Amniotic stem cell (primary cell): ENCODE measurements at places on chromosomes 2 and 18.

- DNase-seq, result no peak
Observed at GRCh38 chr2:120308038-120308910, 37.7 kb upstream of the INHBB start.

DNA sequence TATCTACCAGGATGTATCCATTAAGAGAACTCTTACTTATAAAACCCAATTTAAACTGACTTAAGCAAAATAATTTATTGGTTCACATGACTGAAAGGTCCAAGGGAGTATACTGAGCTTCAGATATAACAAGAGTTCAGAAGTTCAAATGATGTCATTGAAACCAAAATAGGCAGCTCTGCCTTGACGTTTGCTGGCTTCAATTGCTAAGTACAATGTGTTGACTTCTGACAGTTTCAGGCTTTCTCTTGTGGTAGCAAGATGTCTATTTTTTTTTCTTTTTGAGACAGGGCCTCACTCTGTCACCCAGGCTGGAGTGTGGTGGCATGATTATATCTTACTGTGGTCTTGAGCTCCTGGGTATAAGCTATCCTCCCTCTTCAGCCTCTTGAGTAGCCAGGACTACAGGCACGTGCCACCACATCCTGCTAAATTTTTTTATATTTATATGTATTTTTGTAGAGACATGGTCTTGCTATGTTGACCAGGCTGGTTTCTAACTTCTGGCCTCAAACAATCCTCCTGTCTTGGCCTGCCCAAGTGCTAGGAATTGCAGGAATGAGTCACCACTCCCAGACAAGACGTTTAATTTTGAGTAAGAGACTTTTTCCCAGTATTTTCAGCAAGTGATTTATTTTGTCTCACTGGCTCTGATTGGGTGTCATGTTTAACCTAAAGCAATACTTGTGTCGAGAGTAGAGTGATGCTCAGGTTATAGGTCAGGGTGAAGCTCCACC, 184.8 kb downstream of the NR4A2 start:
- no peak for DNase-seq

DNA sequence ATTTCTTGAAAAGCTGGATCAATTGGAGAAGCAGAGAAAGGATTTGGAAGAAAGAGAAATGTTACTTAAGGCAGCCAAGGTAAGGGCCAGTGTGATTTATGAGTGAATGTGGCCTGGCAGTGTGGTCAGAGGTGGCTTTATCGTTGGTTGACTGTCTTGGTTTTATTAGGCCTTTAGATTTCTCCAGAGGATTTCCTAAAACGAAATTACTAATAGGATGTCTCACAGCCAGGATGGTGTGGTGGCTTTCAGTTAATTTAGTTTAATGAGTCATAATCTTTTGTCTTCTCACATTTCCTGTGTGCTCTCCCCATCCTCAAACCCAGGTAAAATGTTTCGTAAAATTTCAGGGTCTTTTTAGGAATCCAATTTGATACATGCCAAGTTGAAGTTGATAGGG, 100.8 kb downstream of the TAF4B start:
- DNase-seq, result no peak

DNA sequence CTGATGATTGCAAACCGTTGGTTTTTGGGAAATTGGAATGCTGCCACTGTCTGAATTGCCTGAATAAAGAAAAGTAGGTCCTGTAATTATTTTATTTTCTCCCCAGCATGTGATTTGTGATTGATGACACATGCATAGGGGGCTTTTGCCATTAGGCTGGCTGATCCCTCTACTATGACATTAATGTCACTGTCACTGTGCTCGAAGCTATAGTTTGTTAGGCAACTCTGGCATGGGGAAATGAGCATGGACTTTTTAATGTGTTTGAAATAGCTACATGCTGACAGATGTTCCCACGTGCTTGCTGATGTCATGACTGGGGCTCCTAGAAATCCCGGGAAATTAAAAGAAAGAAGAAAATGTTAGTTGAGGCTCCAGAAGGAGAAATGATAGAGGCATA, 99.1 kb downstream of the HRH4 start:
- DNase-seq, result no peak

GRCh38 chr2:191222952-191223351, 22.3 kb upstream of the MYO1B start:
- no peak for DNase-seq

DNA sequence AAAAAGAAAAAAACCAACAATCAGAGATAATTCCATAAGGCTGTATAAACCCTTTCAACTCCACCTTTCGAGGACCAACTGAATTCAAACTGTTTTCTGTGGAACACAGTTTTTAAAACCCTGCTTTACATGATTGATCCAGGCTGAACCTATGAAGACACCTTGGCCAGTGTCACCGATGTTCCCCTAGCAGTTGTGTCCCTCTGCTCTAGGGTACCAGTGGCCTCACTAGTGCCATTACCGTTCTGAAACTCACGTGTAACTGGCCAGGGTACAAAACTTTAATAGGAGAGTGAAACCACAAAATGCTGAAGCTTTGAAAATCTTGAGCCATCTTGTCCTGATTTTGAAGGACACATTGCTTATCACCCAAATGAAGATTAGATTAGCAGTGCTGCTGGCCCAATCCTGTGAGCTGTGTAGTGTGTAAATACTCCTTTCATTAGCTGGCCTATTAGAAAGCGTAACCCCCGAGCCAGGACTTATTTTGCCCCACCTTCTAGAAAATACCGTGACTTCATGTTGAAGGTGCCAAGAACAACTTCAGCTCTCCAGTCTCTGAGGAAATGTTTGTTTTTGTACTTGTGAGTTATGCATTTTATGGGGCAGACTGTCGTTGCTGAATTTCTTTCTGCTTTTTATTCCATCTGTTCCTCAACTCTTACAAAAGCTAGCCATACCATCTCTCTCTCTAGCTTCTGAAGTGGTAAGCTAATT, 147.8 kb upstream of the MAP3K20 start:
- no peak for DNase-seq

DNA sequence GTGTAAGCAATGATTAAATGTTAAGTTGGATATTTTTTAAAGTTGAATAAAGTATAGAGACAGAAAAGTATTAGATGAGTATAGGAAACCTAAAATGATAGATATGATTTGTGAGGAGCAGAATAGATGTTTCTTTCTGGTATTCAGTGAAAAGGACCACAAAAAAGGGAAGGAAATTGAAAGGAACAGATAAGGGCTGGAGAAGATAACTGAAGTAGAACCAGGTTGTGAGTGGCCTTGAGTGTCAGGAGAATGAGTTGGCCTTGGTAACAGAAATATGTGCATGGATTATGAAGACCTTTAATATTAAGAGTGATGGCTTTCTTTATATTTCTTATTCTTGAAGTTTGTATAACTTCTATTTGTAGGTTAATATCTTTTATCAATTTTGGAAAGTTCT, 543.5 kb downstream of the METTL4 start:
- no peak for DNase-seq

- DNase-seq, result no peak
Observed at GRCh38 chr2:194686569-194686968, 970.5 kb upstream of the SLC39A10 start.

- no peak for DNase-seq
Observed at GRCh38 chr2:191917430-191917881, 70.6 kb upstream of the CAVIN2 start.
